HCT116 (cell line): ENCODE measurements at places on chromosomes 1 and 21. TPM values are rescaled to one million over a fixed set of nuclear protein-coding genes. Genes with fewer than 3 reads are reported as not detected.

- no peak overlapping the region for H3K27ac ChIP-seq
- DNase-seq: no peak
- no peaks in the 10 kb centered on the region for H3K27me3 ChIP-seq
Measured at GRCh38 chr1:168932539-168932938, 174.0 kb upstream of the ATP1B1 start.

DNA sequence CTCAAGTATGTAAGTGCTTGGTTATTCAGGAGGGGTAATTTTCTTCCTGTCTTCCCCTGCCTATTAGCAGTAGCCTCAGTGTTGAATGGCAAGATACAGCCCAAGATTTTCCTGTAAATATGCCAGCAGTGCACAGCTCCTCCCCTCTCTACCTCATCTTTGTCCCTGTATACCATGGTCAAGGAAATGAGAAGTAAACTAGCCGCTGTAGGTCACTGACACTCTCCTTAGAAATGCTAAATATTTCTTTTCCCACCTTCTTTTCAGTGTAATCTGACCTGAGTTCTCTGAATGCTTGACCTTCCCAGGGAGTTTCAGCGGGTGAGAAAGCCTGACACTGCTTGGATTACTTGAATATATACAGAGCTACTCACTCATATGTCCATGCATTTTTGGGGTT is 84.1 kb upstream of the ZNF326 start:
- no peaks in the 10 kb centered on the region for H3K36me3 ChIP-seq
- H3K27ac ChIP-seq: no peak overlapping the region
- H3K4me3 ChIP-seq: no peak overlapping the region
- H3K27me3 ChIP-seq: no peaks in the 10 kb centered on the region

DNA sequence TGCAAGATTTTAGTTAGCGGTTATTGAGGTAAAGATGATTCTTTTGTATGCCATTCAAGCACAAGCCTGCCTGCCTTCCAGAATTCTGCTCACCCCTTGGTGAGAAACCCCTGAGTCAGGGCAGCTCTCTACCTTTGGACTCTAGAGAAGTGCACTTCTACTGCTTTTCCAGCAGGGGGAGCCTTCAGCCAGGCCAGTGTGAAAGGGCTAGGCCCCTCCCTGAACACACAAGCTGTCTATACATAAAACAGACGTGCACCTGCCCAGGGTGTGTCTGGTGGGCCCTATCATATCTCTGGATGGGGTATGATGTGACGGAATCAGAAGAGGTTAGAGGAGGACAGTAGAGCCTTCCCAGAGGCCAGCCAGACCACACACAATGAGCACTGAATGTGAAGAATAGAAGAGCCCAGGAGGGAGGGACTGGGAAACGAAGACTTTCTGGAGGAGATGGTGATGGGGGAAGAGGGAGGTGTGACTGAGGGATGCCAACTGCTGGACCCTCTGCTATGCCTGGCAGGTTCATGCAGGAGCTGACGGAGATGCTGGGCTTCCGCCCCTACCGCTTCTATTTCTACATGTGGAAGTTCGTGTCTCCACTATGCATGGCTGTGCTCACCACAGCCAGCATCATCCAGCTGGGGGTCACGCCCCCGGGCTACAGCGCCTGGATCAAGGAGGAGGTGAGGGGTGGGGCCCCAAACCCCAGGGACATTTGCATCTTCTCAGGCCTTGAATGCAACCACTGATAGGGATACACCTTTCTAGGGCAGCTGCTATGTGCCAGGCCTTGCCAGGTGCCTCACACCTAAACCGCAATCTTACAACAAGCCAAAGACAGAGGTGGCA is 13.0 kb upstream of the KCNC4 start:
- H3K27ac ChIP-seq: no peak overlapping the region
- no peaks in the 10 kb centered on the region for H3K27me3 ChIP-seq
- H3K4me1 ChIP-seq: peaks cover 6% of the 10 kb centered on the region; the same call in 1 of the 2 replicates
- DNase-seq: peak; percentile 38
- no peaks in the 10 kb centered on the region for H3K36me3 ChIP-seq

DNA sequence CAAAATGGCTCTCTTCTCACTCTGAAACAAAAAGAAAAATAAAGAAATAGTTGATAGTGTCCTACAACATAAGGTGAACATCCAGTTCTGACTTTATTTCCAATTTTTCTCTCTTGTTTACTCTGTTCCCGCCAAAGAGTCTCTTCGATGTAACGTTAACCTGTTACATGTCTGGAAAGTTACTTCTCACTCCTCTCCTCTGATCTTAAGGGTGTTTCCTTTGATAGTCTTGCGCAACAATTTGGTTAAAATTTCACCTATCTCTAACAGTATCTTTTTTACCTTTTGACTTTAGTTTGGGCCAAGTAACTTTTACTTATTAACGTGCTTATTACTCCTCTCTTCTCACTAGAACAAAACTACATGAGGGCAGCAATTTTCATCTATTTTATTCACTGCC is 1450.2 kb downstream of the BRINP3 start:
- no peak for DNase-seq
- H3K27me3 ChIP-seq: no peaks in the 10 kb centered on the region
- no peak overlapping the region for H3K27ac ChIP-seq
- H3K4me1 ChIP-seq: no peaks in the 10 kb centered on the region
- no peaks in the 10 kb centered on the region for H3K36me3 ChIP-seq

- H3K4me3 ChIP-seq: no peak overlapping the region
- no peaks in the 10 kb centered on the region for H3K36me3 ChIP-seq
- no peaks in the 10 kb centered on the region for H3K4me1 ChIP-seq
- no peaks in the 10 kb centered on the region for H3K27me3 ChIP-seq
Measured at GRCh38 chr1:241551759-241552638, 19.8 kb downstream of the KMO start.

DNA sequence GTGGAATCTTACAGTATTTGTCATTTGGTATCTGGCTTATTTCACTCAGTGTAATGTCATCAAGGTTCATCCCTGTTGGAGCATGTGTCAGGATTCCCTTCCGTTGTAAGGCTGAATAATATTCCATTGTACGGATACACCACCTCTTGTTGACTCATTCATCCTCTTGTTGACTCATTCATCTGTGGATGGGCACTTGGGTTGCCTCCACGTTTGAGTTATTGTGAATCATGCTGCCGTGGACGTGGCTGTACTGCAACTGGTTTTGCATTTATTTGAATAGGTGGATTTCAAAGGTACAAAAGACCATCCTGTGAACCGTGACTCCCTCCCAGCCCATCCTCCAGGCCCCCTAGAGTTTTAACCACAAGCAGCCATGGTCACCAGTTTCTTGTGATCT is 11.9 kb upstream of the TCP10L start:
- no peak overlapping the region for H3K27ac ChIP-seq
- DNase-seq: peak; percentile 77
- H3K4me1 ChIP-seq: peaks cover 3% of the 10 kb centered on the region; the same call in 1 of the 2 replicates
- peaks cover 14% of the 10 kb centered on the region for H3K36me3 ChIP-seq

DNA sequence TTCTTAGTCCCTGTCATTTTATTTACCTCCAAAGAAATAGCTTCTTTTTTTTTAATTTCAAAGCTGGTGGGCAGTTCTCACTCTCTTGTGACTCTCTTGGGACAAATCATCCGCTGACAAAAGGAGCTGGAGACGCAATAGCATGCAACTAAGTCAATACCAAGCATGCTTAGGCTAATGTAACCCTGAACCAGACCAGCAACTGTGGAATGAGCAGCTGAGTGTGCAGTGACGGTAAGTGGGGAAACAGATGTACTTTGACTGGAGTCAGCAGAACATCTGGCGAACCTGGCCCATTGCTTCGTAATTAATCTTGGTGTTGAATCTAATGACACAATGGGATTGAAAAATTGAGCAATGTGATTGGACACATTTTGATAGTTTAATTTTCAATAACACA is 280.7 kb upstream of the PLXNA2 start:
- H3K27me3 ChIP-seq: peaks cover 17% of the 10 kb centered on the region; the same call in 1 of the 2 replicates
- H3K4me3 ChIP-seq: no peak overlapping the region
- H3K4me1 ChIP-seq: no peaks in the 10 kb centered on the region
- no peak for DNase-seq

DNA sequence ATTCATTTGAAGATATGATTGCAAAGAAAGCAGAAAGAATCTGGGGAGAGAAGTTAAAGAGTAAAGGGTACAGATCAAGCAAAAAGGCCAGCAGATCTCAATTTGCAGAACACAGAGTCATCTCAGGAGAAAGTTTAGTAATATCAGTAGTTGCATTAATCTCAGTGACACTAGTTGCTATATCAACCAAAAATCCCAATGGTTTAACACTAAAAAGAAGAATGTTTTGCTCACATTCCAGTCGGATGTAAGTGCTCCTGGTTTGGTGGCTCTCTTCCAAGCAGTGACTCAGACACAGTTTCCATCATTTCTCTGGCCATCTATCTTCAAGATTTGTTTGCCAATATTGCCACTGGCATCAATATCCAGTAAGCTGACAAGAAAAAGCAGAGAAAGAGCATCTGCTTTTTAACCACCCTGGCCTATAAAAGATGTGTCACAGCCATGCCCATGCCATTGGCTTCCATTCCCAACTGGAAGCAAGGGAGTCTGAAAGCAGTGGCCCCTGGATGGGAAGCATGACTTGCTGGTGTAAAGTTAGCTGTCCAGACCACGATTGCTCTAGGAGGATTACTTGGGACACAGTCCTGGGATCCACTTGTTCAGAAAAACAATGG is 45.5 kb upstream of the AIM2 start:
- no peaks in the 10 kb centered on the region for H3K4me1 ChIP-seq
- H3K27ac ChIP-seq: no peak overlapping the region
- no peak for DNase-seq
- H3K36me3 ChIP-seq: no peaks in the 10 kb centered on the region

- no peak overlapping the region for H3K27ac ChIP-seq
- no peaks in the 10 kb centered on the region for H3K36me3 ChIP-seq
- no peaks in the 10 kb centered on the region for H3K4me1 ChIP-seq
- DNase-seq: no peak
- no peak overlapping the region for H3K4me3 ChIP-seq
- no peaks in the 10 kb centered on the region for H3K27me3 ChIP-seq
Measured at GRCh38 chr1:61301824-61302657, 219.7 kb downstream of the NFIA start.

DNA sequence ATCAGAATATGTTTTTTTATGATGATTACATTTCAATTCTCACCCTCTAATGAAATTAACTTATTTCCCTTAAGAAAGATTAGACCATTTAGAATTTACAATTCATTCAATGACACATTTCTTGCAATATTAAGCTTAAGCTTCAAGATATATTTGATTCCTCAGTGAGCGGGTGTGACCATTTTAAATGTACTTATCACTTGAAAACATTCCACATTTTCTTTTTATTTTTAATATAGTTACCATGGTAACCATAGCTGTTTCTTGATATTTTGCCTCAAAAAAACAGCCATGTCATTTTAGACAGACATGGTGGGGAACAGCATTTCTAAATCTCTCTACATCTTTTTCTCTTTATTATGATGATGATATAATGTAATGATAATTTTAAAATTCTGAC is 1029.0 kb upstream of the B3GALT2 start:
- no peaks in the 10 kb centered on the region for H3K4me1 ChIP-seq
- DNase-seq: no peak
- H3K27ac ChIP-seq: no peak overlapping the region
- no peaks in the 10 kb centered on the region for H3K27me3 ChIP-seq
- H3K36me3 ChIP-seq: no peaks in the 10 kb centered on the region

DNA sequence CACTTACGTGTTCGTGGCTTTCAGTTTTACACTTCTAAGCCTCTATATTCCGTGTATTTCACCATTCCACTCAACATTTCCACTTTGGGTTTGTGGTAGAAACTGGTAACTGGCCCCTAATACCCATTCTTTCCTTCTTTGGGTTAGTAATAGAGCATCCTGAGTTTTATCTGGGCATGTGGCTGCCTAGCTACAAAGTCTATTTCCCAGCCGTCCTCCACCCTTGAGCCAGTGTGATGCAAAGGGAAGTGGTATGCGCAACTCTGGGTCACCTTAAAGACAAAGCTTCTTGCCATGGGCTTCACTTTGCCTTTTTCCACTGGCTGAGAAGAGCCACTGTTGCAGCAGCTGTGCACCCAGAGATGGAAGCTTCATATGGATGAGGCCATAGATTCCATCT is 73.9 kb downstream of the LAMC2 start:
- H3K27me3 ChIP-seq: no peaks in the 10 kb centered on the region
- H3K36me3 ChIP-seq: no peaks in the 10 kb centered on the region
- no peak for DNase-seq
- no peak overlapping the region for H3K4me3 ChIP-seq
- H3K4me1 ChIP-seq: no peaks in the 10 kb centered on the region
- H3K27ac ChIP-seq: no peak overlapping the region

- H3K27ac ChIP-seq: no peak overlapping the region
- 0 out of 2 replicates have a peak, but pooled peaks cover 3% of the 10 kb centered on the region for H3K4me1 ChIP-seq
- no peaks in the 10 kb centered on the region for H3K27me3 ChIP-seq
- no peak overlapping the region for H3K4me3 ChIP-seq
Measured at GRCh38 chr1:226679853-226680516, 59.1 kb downstream of the ITPKB start.

DNA sequence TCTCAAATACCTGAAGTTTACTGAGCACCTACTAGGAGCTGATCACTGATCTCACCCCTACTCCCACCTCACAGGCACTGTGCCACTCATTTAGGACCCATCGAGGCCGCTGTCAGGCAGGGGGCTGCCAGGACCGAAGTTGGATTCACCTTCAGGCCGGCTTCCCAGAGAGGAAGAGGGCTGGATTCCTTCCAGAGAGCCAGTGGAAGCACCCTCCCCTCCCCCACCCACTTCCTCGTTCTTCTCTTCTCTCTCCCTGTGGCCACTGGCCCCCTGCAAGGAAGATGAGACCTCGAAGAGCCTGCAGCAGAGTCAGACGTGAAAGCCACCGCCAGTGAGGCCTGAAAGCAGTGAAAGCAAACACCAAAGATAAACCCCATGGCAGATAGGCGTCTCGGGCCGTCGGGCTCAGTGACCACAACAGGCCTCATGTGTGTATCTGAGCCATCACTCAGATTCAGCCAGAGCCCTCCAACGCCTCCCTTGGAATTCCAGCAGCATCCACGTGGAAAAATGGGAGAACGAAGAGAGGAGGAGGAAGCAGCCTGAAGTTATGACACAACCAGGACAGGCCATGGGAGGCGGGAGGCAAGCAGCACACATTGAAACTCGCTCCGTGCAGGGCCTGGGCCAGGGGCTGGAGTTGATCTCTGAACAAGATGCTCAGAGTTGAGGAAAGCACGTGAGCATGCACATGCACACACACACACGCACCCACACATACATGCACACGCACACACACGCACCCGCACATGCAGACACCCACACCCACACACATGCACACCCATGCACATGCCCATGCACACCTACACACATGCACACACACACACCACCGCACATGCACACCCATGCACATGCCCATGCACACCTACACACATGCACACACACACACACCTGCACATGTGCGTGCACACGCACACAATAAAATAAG is 6.2 kb upstream of the AGTRAP start:
- H3K4me1 ChIP-seq: peaks cover 22% of the 10 kb centered on the region
- DNase-seq: no peak
- no peak overlapping the region for H3K27ac ChIP-seq
- no peak overlapping the region for H3K4me3 ChIP-seq

The ZBTB8B gene
- total RNA-seq: 0.25 TPM

The MSH4 gene
- total RNA-seq: 1.7 TPM

The ADAMTS4 gene
- not detected for total RNA-seq

The GAS5 gene
- total RNA-seq: 798 TPM

The CADM3 gene
- not detected for total RNA-seq

The FNBP1L gene
- total RNA-seq: 26.1 TPM

The FAAH gene
- 24.8 TPM for total RNA-seq

The TDRD5 gene
- total RNA-seq: 0.25 TPM

The TMEM52 gene
- total RNA-seq: 27.5 TPM

The VWA1 gene
- 50.6 TPM for total RNA-seq
